ENCODE measurements at places on chromosomes 6 and 20.

- no peak for DNase-seq
Measured at GRCh38 chr20:62479656-62480055, 3.9 kb upstream of the GATA5 start.

DNA sequence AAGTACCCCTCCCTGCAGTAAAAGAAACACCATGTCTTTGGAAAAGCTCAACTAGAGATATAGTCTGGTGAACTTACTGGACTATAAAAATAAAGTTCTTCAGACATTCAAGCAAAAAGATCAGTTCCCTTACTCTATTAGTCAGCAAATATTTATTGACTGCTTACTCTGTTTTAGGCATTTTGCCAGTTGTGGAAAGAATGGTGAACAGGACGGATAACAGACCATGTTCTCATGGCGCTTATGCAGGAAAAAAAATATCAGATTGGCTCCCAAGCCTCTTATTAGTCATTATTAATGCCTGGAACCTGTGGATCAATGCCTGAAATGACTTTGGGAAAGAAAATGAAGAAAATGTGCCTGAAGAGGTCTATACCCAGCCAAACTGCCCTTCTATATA lies 282.2 kb upstream of the EPHA7 start:
- no peak for DNase-seq

GRCh38 chr6:116386581-116387299 lies 16.0 kb downstream of the DSE start:
- DNase-seq, result peak; percentile 66

DNA sequence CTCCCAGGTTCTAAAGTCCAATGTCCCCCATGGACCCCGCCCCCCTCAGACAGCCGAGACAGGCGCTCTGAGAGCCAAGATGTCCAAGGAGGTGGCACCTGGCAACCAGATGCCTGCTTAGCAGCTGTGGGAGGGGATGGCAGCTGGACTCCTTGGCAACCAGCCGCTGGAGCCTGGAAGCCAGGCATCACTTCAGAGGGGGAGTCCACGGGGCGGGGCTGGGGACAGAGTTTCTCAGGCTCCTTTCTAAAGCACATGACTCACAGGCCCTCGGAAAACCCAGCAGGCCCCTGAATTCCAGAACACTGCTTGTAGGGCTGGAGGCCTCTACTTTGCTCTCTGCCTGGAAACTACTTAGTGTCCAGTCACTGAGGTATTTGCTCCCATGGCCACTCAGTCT lies 51.5 kb downstream of the PREX1 start:
- peak; percentile 94 for DNase-seq

GRCh38 chr6:13794184-13794583 lies 20.2 kb downstream of the MCUR1 start:
- peak; percentile 84 for DNase-seq

GRCh38 chr6:40909811-40910210 lies 129.2 kb downstream of the UNC5CL start:
- no peak for DNase-seq

DNA sequence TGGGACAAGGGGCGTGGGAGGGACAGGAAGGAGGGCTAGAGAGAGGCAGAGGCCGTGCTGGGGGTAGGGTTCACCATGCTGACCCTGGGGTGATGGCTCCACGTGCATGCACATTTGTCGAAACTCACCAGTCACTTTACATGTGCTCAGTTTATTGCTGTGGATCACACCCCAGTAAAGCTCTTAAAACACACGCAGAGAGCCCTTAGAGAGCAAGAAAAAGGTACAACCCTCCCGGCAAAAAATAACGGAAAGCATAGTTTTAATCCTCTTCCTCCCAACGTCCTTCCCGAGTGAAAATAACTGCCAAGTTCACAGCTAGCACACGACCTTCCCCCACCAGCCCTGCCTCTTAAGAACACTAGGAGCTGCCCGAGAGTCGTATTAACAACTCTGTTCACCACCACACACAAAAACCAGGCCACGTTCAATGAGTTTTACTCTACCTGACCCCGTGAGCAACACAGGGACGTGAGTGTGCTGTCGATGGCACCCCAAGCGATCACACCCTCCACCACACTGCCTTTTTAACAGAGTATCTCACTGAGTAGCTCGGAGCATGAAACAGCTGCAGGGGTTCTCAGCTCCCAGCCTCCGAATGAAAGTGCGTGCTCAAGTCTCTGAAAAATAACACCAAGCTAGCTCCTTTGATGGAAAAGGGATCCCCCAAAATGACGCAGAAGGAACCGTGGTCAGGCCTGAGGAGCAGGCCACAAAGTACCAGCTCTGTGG lies 39.7 kb downstream of the TAF4 start:
- DNase-seq, result peak; percentile 76

GRCh38 chr20:41366546-41367392 lies at the start of gene EMILIN3:
Gene EMILIN3, minus strand, starts transcription at chr20:41366818. Its CDS starts 184 bp downstream, at chr20:41366634.
- no peak for DNase-seq

GRCh38 chr6:10481101-10481500 lies 40.0 kb upstream of the GCNT2 start:
- no peak for DNase-seq

- no peak for DNase-seq
Measured at GRCh38 chr6:139931747-139932146, 557.3 kb upstream of the CITED2 start.

- no peak for DNase-seq
Measured at GRCh38 chr6:115882771-115883170, 177.9 kb downstream of the FRK start.

DNA sequence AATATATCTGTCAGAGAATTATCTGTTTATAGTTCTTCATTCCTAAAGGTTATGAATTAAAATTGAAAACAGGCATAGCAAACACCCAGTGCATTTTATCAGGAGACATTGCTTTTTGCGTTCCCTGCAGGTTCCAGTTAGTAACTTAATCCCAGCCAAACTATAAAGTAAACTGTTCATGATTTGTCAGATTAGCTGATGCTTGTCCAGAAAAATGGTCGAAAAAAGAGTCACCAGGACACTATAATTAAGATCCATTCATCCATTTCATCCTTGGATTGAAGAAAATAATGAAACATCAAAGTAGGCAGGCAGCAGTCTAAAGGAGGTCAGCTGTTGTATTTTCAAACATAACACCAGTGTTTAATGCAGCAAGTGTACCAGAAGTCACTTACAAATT lies 75.9 kb downstream of the EPHA7 start:
- no peak for DNase-seq

DNA sequence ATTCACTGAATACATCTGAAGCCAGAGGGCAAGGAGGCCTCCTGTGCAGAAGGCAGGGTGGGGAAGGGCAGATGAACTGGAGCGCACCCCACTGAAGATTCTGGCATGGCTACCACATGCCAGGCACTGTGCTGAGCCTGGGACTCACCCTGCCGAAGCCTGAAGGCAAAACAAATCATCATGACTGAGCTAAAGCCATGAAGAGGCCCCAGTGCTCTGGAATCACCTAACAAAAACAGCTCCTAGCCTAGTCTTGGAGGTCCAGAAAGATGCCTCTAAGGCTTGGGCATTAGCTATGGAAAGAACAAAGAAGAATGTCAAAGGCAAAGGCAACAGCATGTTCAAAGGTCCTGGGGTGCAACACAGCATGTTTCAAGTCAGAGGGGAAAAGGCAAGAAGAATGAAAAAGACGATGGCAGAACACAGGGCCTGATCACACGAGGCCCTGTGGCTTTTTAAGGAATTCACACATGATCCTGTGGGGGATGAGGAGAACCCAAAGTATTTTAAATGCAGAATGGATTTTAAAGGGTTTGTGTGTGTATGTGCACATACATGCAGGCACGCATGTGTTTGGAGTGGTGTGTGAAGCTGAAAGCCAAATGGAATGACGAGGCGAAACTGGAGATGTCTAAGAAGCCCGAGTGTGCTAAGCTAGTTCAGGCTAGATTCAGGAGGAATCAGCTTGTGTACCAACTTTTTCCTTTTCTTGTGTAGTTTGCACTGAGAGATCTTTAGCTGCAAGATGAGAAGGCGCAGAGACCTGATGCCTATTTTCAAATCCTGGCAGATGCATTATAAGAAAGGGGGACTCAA lies 261.4 kb downstream of the ZNF217 start:
- no peak for DNase-seq

- no peak for DNase-seq
Measured at GRCh38 chr20:18057994-18058349, 256 bp upstream of the OVOL2 start.

DNA sequence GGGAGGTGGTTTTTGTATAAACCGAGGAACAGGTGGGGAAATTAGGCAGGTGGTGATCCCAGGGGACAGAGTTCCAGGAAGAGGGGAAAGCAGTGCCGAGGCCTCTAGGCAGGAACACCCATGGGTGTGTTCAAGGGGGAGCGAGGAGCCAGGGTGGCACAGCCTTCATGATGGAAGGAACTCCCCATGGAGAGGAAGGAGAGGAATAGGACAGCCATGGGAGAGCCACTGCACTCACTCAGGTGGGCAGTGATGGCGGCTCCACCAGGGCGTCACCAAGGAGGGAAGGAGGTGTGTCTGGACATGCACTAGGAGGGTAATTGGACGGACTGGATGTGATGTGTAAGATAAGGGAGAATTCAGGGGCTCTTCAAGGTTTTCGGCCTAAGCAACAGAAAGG lies 98.2 kb downstream of the THBS2 start:
- DNase-seq, result no peak

DNA sequence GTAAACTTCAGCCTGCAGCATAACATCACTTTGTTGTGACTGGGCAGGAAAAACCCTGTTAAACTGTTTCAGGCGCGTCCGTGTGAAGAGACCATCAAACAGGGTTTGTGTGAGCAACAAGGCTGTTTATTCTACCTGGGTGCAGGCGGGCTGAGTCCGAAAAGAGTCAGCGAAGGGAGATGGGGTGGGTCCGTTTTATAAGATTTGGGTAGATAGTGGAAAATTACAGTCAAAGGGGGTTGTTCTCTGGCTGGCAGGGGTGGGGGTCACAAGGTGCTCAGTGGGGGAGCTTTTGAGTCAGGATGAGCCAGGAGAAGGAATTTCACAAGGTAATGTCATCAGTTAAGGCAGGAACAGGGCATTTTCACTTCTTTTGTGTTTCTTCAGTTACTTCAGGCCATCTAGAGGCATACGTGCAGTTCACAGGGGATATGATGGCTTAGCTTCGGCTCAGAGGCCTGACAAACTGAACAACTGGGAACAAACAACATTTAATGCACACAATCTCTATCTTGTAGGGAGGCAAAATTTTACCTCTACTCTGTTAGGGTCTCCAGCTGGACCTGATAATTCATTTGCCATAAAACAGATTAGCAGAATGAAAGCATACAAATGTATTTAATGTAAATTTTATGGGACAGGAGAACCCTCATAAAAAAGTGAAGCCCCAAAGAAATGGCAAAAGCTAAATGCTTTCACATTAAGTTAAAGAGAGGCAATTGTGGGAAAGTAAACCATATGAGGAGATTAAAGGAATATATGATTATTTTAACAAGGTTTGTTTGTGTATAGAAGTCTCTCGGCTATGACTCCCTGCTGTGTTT lies 58.3 kb upstream of the HFE start:
- DNase-seq, result no peak

Data from AG10803 (cell line).